Germinal center (tissue), 1 donor: ENCODE measurements at places on chromosomes 16 and 17.

- DNase-seq, result no peak
Measured at GRCh38 chr16:67490335-67491096, 7.2 kb upstream of the AGRP start.

- DNase-seq, result no peak
Measured at GRCh38 chr16:56549744-56550385, 15.0 kb upstream of the MT4 start.

GRCh38 chr17:4520894-4521600, 22.4 kb downstream of the SPNS2 start:
- DNase-seq, result no peak

DNA sequence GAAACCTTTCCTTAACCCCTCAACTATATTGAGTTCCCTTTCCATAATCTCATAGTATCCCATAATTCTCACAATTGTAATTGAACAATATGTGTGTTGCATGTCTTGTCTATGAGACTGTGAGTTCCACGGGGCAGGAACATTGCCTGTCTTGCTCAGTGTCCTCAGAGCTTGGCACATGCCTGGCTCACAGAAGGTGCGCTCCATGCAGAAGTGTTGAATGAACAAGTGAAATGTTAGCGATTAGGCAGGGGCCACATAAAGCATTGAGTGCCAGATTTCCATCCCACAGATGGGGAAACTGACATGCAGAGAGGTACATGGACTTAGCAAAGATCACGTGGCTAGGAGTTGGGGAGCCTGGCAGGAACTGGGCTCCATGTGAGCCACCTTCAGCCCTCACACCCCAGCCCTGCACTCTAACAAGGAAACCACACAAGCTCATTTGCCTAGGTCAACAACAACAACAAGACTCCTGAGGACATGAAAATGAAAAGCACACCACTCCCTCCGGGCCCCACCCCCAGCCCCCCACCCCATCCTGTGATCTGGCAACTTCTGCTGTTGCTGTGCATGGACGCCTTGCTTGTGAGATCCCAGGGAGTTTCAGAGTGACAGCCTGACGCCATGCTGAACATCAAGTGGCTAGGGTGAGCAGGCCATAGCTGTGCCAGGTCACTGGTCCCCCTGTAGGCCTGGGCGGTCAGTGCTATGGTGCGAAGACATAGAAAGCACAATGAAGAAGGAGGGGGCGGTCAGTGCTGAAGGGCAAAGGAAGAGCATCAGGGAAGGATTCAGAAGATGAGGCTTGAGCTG, 5.0 kb downstream of the PIK3R5 start:
- no peak for DNase-seq

DNA sequence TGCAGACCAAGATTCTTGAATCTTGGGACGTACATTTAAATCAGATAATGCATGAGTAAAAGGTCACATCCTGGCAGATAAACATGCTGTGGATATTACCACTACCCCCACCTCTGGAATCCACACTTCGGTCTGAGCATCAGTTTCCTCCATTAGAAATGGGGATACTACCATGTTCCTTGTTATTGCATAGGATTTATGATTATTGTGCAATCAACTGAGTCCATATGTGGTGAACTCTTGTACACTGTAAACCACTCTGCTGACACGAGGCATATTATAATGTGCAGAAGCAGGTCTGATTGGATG, 108.7 kb downstream of the VAT1L start:
- DNase-seq, result no peak

GRCh38 chr16:13961099-13961811, 41.3 kb downstream of the ERCC4 start:
- no peak for DNase-seq

DNA sequence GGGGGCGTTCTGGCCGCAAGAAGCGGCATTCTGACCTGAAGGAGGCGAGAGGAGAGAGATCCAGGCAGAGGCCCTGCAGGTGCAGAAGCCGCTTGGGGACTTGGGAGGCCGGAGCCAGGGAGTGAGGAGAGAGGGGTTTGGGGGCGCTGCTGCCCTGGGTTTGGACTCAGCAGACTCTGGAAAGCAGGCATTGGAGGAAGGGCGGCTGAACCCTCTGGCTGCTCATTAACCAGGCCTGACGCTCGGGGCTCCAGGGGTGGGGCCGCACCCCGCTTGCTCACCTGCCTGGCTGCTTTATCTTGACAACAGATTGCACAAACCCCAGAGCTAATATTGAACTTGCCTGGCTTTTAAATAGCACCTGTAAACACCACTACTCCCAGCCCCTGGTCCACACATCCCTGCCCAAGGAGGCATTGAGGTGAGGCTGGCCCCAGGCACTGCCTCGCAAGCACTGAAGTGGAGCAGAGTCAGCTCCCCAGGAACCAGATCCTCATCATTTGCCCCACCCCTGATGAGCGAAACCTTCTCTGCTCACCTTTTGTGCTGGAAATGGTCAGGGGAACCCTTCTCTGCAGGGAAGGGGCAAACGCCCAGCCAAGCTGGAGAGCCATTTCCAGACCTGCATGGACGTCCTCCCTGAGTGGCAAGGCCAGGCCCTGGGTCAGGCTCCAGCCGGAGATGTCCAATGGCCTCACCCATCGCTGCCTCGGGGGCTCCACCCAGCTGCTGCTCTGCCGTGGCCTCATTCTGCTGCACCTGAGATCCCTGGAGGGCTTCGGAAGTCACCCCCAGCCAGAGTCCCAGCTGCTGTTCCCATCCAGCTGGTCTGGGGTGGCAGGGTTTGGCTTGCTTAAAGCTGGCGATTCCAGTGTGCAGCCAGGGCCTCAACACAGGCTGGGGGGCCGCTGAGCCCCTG, 190.2 kb upstream of the GSE1 start:
- no peak for DNase-seq

GRCh38 chr17:80612997-80613731, 68.5 kb downstream of the RPTOR start:
- DNase-seq, result peak; percentile 29

- DNase-seq, result no peak
Measured at GRCh38 chr16:51569203-51569931, 418.3 kb upstream of the SALL1 start.

DNA sequence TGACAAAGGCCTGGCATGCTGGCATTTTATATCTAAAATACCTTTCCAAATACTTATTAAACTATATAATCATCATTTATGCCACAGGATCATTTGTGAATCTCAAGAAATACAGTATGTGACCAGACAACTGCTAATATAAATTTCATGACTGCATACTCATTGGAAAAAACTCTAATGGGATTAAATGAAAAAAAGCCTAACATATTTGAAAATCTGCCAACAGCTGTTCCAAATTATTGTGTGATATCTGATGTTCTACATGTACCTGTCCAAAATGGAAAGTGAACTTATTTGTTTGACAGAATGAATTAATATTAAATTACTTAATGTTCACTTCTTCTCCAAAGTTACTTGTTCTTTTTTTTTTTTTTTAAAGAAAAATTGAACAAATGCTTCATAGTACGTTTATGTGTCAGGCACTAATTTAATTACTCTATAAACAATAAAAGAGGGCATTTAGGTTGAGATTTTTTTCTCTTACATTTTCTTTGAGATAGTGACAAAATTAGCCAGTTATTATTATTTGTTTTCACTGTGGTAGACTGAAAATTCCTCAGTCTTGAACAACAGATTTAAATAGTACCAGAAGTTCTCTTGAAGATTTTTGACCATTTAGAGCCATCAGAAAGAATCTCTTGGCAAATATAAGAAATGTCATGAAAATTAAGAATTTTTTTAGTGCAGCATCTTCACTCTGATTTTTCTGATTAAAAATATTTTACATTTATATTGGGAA, 114.0 kb downstream of the FTO start:
- DNase-seq, result no peak

- DNase-seq, result no peak
Measured at GRCh38 chr17:39996800-39997199, 16.2 kb downstream of the PSMD3 start.

GRCh38 chr17:47276868-47277267, 23.2 kb downstream of the ITGB3 start:
- no peak for DNase-seq

DNA sequence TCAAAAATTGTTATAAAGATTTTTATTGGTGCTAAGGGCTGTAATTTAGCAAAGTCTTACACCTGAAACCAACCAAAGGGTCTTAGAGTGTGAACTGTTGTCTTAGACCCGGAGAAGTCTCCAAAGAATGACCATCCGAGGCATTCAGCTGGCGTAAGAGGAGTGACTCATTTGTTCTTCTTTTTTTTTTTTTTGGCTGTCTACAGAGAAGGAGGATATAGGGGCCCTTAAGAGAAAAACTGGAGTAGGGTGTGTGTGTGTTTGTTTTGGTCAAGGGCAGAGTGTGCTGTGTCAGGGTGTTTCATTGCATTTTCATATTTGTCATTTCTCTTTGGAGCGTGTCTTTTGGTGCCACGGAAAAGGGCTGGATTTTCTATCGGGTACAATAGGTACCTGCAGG, 508.0 kb downstream of the WWOX start:
- no peak for DNase-seq

- DNase-seq, result no peak
Measured at GRCh38 chr17:36675250-36675649, 73.9 kb downstream of the MRM1 start.

DNA sequence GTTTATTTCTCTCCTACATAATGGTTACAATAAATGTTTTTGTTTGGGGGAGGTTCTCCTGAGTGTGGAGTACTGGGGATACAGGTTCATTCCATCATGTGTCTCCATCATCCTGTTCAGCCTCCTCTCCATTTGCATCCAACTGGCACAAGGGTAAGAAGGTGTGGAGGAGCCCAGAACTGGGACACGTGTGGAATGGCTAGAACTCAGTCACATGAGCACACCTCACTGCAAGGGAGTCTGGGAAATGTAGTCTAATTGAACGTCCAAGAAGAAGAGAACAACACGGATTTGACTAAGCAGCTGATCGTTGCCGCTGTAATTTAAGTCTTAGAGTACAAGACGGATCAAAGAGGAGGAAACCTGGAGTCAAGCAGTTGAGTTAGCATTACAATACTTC, 6.1 kb downstream of the OR1A1 start:
- no peak for DNase-seq

DNA sequence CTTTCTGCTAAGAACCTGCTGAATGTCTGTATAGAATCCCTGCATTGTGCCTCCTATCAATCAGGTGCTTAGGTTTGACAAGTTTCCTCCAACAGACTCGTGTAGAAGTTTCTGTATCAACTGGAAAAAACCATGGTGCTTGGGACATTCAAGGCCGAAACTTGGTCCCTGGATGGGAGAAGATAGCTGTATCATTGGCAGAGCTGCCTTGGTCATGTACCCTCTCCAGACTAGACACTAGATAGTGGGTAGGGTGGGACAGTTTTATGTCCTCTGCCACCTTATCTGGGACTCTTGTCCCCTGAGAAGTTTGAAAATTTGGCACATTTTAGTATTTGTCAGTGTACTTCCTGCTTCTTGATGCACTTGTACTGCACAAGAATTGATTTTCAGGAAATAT, 520.8 kb downstream of the WWOX start:
- no peak for DNase-seq

GRCh38 chr17:1504866-1505265, 11.5 kb downstream of the INPP5K start:
- DNase-seq, result no peak

DNA sequence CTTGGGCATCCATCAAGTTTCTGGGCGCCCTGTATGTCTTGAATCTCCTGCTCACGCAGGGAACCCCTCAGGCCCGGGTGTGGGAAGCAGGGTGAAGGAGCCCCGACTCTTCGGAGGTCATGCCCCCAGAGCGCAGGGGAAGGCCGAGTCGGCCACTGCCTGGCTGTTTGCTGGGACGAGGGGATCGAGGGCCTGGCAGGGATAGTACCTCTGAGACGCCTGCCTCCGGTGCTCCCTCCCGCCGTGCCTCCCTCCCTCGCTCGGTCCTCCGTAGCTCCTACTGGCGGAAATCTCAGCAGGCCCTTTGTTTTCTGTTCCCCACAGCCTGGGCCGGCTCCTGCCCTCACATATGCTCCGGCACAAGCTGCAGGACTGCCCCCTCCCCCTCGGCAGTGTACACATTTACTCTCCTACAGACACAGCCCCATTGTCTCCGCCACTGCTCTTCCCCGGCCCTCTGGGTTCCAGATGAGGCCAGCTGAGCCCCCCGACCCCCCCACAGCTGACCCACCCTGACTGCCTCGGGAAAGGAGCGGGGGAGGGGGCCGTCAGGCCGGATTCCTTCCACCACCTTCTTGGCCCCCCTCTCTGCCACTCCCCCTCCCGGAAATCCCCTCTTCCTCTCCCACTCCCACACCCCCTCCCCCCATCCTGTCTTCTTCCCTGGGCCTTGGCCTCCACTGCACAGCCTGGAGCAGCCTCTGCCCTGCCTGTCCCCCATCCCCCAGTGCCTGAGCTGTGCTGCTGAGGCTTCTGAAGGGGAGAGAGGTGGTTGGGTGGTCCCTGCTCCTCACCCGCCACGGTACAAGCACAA, 1.4 kb downstream of the TRAF4 start:
- no peak for DNase-seq

DNA sequence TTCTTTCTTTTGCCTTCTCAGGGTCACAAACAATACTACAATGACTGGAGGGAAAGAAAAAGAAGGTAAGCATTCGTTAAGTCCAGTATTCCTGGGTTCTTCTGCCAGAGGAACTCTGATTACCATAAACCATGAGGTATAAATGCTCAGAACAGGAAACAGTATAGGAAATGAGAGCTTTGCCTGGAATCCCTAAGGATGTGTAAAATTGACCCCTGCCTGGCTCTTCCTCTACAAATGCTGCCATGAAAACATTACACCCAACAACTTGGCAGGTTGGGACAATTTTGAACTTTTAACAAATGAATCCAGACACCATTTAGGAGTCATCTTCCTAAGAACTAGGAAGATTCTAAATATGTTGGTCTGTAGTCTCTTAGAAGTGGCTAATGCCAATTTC, 173.8 kb downstream of the CDH11 start:
- DNase-seq, result no peak

GRCh38 chr17:64080174-64080618, 49.7 kb downstream of the ERN1 start:
- DNase-seq, result no peak

- no peak for DNase-seq
Measured at GRCh38 chr17:27860971-27861664, 32.0 kb downstream of the LYRM9 start.

GRCh38 chr17:2061441-2061958, 6.6 kb downstream of the HIC1 start:
- no peak for DNase-seq

- no peak for DNase-seq
Measured at GRCh38 chr17:33137426-33137825, 145.8 kb downstream of the SPACA3 start.
